Adrenal gland (tissue), 19 donors: ENCODE measurements at places on chromosomes 7 and 10. TPM values are rescaled to one million over a fixed set of nuclear protein-coding genes. Genes with fewer than 3 reads are reported as not detected.
A peak's percentile ranks its signal among the peaks of the same experiment; 100 is the strongest.

UCN3 gene
- not detected for total RNA-seq

COL28A1 gene
- 1.9 TPM for total RNA-seq

DNA sequence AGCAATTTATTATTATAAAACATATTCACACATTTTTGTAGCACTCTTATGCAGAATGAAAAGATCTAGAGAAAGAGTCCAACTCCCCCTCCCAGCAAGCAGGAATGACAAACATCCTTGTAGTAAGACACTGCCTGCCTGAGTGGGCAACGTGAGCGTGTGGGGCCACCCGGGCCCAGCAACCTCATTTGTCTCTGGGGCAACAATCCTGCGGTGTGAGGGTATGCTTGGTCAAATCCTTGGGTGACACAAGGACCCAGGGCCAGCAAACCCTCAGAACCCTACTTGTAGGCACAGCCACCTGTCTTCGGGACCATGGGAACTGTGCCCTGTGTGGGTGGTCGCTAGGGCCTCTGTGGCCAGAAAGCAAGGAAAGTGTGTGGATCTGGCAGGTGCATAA, 10.7 kb downstream of the RHEB start:
- peak overlapping the region; percentile 31 for H3K27ac ChIP-seq
- no peak overlapping the region for H3K4me3 ChIP-seq
- peaks cover 21% of the 10 kb centered on the region for H3K4me1 ChIP-seq
- no peaks in the 10 kb centered on the region for H3K36me3 ChIP-seq

- DNase-seq = no peak
- H3K36me3 ChIP-seq = no peaks in the 10 kb centered on the region
- H3K4me3 ChIP-seq = no peak overlapping the region
Observed at GRCh38 chr7:106485031-106485551, 175.9 kb downstream of the CCDC71L start.

DNA sequence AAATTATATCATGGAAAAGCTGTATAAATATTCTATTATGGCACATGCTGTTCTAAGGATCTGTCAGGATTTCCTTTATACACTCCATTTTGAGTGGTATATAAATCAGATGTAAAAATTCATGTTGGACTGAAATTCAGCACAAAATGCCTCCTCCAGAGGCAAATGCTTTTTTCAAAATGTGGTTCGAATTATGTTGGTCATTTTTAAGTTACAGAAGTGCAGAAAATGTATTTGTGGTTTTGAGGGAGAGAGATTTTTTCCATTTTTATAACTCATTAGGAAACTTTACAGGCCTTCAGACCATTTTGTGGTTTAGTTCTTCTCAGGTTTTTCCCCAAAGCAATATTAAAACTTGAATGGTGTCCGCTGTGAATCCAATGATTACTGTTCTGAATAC, 2.9 kb downstream of the PPP1R3A start:
- H3K27me3 ChIP-seq = no peaks in the 10 kb centered on the region
- H3K27ac ChIP-seq = no peak overlapping the region
- no peaks in the 10 kb centered on the region for H3K4me1 ChIP-seq
- DNase-seq = no peak
- H3K36me3 ChIP-seq = no peaks in the 10 kb centered on the region

- no peak for DNase-seq
- H3K36me3 ChIP-seq = no peaks in the 10 kb centered on the region
- H3K27ac ChIP-seq = no peak overlapping the region
- H3K4me3 ChIP-seq = no peak overlapping the region
Observed at GRCh38 chr7:155426543-155427410, 31.2 kb upstream of the EN2 start.

- H3K4me1 ChIP-seq = no peaks in the 10 kb centered on the region
- no peak for DNase-seq
- H3K36me3 ChIP-seq = no peaks in the 10 kb centered on the region
Observed at GRCh38 chr7:31758755-31759154, 71.7 kb downstream of the PPP1R17 start.

- H3K27me3 ChIP-seq = no peaks in the 10 kb centered on the region
- peaks cover 8% of the 10 kb centered on the region for H3K4me1 ChIP-seq
- DNase-seq = no peak
- H3K36me3 ChIP-seq = no peaks in the 10 kb centered on the region
- no peak overlapping the region for H3K27ac ChIP-seq
Observed at GRCh38 chr10:113359655-113360054, 193.2 kb upstream of the HABP2 start.

- H3K4me1 ChIP-seq = peaks cover 4% of the 10 kb centered on the region
- H3K27ac ChIP-seq = no peak overlapping the region
- H3K4me3 ChIP-seq = no peak overlapping the region
- peaks cover 2% of the 10 kb centered on the region for H3K36me3 ChIP-seq
- H3K27me3 ChIP-seq = no peaks in the 10 kb centered on the region
Observed at GRCh38 chr7:44772440-44772839, 23.8 kb downstream of the ZMIZ2 start.
